GM12878 (cell line): ENCODE measurements at places on chromosomes 12 and 14. TPM values are rescaled to one million over a fixed set of nuclear protein-coding genes. Genes with fewer than 3 reads are reported as not detected.

- DNase-seq = no peak
These were observed 1888.1 kb upstream of the SEL1L start for GRCh38 chr14:83421711-83422110.

The ETNK1 gene
- polyA plus RNA-seq = 44.0 and 47.5 TPM in 2 replicates

DNA sequence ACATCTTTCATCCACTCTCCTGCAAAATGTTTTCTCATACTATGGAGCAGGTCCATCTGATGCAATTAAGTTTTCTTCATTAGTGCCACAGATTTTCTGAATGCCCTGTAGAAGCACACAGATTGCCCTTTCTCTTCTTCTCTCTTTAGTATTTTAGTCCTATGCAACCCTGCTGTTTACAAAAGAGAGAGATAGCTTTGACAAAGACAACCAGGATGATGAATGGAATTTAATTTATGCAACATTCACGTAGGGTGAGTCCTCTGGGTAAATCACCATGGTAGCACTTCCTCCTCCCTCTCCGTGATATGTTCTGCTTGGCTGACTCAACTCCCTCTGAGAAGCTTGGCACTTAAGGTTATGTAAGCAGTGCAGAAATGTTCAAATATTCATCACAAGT lies 400.9 kb upstream of the PDE3A start:
- DNase-seq = peak; percentile 19

GRCh38 chr14:61889914-61890351 lies 127.7 kb downstream of the SNAPC1 start:
- DNase-seq = peak; percentile 81

DNA sequence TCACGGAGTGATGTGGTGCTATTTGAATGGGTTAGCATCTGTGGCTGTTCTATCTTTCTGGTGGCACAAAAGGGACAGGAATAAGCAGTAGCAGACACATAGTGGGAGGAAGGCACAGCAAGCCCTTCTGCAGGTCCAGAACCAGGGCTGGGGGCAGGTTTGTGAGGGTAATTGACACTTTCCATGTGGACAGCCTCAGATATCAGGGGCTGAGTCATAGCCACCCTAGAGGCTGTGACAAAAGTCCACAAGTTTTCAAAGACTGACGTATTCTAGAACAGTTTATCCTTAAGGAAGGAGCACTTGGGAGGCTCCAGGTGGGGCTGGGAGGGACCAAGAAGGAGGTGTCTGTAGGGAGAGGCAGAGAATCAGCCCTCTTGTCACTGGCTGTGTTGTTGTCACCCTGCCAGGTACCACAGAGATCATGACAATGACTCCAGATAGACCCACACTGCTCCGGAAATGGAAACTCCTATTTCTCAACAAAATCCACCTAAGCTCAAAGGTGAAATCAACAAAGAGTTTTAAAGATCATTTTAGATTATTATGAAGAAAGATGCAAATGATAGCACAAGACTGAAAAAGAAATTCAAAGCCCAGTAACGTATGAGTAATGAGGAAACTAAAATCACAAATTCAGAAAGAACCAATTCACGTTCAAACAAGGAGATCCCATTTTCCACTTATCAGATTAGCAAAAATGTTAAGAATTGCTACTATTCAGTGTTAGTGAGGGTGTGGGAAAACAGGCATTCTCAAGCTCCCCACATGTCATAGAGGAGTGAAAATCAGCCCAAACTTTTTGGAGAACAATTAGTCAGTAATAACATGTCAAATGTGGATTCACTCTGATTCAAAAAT lies 48.3 kb downstream of the NFKBIA start:
- no peak for DNase-seq

DNA sequence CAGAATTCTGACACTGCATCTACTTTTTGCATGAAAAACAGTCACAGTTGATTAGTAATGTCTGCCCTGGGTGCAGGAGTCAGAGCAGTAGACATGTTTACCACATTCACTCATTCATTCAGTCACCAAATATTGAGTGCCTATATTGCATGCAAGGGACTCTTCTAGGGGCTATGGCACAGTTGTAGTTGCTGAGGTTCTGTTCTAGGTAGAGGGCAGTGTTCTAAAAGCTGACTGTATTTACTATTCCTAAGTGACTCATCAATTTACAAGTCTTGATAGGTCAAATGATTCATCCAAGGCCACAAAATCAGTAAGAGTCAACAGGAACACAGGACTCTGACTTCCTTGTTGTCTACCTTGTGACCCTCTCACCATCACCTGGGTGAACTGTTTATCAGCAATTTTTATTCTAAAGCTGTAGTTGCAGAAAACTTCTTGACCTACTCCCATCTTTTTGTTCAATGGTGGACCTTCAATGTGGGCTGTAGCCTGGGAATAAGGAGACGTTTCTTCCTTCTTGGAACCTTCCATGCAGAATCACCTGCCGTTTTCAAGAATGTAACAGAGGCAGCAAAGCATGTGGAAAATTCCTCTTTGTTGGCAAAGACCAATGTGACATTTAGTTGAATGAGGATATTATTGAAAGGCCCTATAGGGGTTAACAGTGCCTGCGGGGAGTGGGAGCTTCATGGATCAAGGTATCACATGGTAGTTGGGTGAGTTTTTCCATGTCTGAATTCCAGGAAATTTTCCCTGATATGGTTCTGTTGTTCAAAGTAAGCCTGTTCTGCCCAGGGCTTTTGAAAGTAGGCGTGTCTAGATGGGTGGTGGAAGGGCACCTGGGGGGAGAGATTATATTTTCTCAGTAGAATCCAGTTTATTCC lies 223.2 kb downstream of the KTN1 start:
- DNase-seq = no peak

DNA sequence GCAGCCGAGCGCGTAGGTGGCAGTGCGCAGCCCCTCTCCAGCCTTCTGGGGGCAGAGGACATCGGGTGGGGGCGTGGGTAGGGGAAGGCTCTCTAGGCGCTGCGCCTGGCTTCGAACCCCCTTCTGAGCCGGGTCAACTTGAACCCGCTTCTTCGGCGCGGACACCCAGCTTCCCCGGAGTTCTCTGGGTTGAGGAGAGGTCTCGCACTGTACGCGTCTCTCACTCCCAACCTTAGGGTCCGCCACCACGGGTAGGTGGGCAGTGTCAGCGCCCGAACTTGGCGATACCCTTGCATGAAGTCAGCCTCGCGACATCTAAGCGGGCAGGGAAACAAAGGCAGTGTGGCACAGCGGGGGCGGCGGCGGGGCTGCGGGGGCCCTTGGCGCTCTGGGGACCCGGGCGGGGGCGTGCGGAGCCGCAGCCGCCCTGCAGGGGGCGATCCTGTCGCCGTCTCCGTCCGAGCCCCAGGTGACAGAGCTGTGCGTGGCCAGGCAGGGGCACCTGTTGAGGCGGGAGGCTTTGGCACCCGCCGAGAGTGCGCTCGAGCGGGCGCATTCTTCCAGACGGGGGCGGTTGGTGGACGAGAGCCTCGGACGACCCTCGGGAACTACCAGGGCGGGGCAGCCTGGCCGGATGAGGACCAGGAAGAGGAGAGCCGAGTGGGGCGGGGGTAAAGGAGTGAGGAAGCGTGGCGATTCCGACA lies 1.1 kb downstream of the GALNT16 start:
- DNase-seq = no peak

- no peak for DNase-seq
These were observed 31.8 kb upstream of the CLEC4E start for GRCh38 chr12:8572507-8572906.

The RPL10L gene
- polyA plus RNA-seq = not detected in 2 replicates

DNA sequence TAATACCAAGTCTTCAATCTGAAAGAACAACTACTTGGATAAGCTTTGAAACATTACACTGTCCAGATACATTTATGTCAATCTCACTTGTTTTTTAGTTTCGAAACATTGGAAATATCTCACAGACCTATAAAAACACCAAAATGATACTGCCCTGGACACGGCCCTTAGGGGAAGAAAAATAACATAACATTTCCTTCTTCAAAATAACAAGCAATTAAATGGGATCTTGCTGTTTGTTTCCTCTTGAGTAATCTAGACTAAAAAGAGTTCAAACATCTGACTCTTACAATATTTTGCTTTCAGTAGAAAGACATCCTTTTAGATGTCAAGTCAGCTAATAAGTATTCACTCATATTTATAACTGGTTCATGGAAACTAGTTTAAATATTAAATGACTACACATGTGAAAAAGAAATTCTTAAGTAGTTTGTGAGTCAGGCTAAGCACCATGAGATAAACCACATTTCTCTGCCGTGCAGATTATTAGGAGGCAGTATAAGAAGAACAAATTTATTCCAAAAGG lies 87.5 kb downstream of the EPS8 start:
- no peak for DNase-seq

GRCh38 chr14:88196116-88196890 lies 126.8 kb downstream of the KCNK10 start:
- no peak for DNase-seq

DNA sequence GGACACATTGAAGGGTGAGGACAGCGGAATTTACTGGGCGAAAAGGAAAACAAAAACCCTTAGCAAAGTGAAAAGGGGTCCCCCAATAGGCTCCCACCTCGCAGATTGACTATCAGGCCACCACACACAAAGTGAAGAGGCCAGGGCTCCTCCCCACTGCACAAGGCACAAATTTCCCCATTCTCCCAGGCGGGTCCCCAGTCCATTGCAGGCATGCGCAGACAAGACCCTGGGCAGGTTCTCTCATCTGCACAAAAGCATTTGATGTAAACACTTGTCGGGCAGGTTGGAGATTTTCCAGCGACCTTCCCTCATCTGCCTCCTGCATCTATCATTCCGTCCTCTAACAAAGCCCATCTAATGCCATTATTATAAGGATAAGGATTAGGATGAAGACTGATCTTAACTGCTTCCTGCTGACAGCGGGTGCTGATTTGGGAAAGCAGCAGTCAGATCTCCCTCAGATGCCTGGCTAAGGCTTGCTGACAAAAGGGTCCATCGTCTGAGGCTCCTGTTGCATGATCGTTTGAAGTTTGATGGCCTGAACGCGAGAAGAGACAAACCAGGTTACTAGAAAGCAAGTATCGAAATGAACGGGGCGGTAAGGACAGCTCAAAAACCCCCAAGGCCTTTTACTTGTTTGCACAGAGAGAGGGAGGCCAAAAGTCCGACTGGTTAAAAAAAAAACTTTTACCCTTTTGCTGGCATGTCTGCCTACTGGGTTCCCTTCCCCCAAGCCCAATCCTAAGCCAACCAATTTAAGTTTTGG lies 14.4 kb downstream of the ASCL4 start:
- DNase-seq = no peak

The MGAT4C gene
- not detected in 2 replicates for polyA plus RNA-seq

GRCh38 chr12:45235087-45236025 lies 19.5 kb downstream of the ANO6 start:
- DNase-seq = no peak

The PLCZ1 gene
- polyA plus RNA-seq = not detected in 2 replicates

GRCh38 chr12:111366075-111366474 lies 2.8 kb downstream of the PHETA1 start:
- DNase-seq = no peak

DNA sequence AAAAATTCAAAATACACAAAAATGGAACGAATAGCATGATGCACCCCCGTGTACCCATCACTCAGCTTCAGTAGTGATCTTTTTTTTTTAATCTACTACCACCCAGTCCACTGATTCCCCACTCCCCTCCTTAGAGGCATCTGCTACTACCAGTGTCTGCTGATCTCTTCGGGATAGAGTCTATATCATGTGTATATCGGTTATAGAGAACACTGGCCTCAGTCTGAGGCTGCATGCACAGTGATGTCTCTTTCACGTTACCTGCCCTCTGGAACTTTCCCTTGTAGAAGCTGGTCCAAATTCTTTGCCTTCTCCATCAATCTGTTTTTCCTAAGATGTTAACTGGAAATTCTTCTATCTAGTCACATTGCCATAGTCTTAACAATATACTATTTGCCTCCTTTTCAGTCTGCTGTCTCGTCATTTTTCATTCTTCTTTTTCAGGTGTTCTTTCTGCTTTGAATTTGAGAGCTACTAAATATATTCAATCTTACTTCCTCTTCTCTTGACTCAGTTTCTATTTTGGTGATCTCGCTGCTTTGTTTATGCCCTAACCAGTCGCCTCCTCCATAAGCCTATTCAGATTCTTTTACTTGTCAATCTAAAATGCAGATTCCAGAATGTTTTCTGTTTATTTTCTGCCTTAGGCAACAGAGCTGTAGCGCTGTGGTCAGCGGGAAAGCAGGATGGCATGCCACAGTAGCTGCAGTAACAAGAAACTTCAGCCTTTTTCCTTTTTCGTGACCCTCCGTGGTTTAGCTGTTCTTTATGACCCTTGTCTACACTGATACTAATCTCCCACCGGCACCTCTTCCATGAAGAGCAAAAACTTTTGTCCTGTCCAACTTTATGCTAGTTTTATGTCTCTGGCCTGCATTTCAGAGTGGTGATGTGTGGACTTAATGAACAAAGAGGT lies 67.0 kb downstream of the FBXW8 start:
- peak; percentile 12 for DNase-seq

- no peak for DNase-seq
These were observed 128.0 kb downstream of the RFLNA start for GRCh38 chr12:124422570-124423523.

DNA sequence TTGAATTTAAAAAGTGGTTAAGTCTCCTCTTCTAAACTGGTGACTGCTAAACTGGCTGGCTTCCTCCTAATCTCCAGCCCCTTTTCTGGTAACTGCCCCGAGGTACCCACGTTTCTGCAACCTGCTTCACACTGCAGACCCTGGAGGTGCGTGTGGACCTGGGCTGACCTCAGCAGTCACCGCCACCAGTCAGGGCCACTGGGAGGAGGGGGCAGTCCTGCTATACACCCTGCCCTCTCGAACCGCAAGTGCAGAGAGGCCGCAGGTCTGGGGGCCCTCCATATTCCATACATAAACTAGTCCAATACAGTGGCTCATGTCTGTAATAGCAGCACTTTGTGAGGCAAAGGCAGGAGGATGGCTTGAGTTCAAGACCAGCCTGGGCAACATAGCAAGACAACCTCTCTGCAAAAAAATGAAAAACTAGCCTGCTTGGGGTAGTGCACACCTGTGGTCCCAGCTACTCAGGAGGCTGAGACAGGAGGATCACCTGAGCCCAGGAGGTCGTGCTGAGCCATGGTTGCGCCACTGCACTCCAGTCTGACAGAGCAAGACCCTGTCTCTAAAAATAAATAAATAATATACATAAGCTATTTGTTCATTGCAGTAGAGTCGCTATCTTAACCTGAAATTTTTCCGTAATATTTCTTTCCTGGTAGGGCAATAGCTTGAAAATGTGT lies 25.6 kb downstream of the VPS37B start:
- no peak for DNase-seq

GRCh38 chr12:1531654-1532374 lies 62.6 kb downstream of the FBXL14 start:
- peak; percentile 57 for DNase-seq

The KITLG gene
- 0.10 TPM in 1 of 2 replicates, not detected in the other for polyA plus RNA-seq

The VSIG10 gene
- polyA plus RNA-seq = 5.8 and 10.2 TPM in 2 replicates

The EMC9 gene
- polyA plus RNA-seq = 51.0 and 53.5 TPM in 2 replicates

The IQSEC3 gene
- 0.04 TPM in 1 of 2 replicates, not detected in the other for polyA plus RNA-seq

The OR10AD1 gene
- polyA plus RNA-seq = 0.10 TPM in 1 of 2 replicates, not detected in the other

DNA sequence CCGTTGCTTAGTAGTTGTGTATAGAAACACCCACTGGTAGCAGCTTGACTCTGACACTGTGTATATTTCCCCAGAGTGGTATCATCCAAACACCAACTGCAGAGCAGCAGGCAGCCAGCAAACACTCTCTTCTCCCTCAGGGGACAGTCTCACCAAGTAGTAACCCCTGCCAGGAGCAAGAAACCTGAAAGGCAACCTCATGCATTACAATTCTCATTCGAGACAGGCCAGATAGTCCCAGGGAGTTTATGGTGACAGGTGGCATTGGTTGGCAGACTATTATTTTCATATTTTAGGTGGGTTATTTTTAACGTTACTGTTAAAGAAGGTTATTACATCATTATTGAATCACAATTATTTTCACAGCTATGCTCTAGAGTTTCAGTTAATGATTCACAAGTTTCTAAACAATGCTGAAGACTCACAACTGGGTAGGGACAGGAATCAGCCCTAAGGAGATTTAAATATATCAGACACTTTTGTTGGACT lies 222.8 kb downstream of the EGLN3 start:
- no peak for DNase-seq

The PPP1R3E gene
- 2.7 and 4.6 TPM in 2 replicates for polyA plus RNA-seq
